A172 (cell line): ENCODE measurements at places on chromosomes 5 and 9.
A peak's percentile ranks its signal among the peaks of the same experiment; 100 is the strongest.

DNA sequence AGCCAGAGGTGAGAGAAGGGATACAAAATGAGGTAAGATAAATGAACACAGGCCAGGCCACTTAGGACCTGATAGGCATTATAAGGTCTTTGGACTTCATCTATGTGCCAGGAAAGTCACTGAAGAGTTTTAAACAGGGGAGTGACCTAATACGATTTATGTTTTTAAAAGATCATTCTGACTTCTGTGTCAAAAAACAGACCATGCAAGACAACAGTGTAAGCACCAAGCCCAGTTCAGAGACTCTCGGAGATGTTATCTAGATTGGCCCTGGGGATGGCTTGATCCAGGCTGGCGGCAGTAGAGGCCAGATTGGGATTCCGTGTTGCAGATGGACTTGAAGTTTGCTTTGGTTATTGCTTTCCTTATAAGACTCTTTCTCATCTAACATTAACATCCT is 43.0 kb upstream of the DPYSL3 start:
- no peak for DNase-seq

- DNase-seq = no peak
These were observed 23.9 kb downstream of the IRX1 start for GRCh38 chr5:3619579-3619978.

DNA sequence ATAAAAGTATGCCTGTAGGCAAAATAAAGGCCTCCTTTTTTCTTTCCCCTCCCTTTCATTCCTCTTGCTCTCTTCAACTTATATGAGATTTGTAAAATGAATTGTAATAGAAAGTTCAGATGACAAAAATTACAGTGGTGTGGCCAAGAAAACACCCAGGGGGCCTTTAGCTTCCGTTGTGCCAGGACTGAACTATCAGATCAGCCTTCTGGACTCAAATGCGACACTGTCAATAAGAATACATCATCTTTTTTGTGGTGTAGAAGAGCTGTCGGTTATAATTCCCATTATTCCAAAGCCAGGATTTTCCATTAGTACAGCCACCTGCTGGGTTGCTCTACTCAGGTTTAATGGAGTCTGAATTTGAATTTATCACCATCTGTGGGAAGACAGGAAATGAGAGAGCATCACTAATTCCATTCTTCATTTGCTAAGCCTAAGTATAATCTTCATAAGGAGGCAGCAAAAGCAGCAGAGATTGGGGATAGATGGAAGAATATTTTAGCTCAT is 443.4 kb downstream of the ANXA1 start:
- no peak for DNase-seq

DNA sequence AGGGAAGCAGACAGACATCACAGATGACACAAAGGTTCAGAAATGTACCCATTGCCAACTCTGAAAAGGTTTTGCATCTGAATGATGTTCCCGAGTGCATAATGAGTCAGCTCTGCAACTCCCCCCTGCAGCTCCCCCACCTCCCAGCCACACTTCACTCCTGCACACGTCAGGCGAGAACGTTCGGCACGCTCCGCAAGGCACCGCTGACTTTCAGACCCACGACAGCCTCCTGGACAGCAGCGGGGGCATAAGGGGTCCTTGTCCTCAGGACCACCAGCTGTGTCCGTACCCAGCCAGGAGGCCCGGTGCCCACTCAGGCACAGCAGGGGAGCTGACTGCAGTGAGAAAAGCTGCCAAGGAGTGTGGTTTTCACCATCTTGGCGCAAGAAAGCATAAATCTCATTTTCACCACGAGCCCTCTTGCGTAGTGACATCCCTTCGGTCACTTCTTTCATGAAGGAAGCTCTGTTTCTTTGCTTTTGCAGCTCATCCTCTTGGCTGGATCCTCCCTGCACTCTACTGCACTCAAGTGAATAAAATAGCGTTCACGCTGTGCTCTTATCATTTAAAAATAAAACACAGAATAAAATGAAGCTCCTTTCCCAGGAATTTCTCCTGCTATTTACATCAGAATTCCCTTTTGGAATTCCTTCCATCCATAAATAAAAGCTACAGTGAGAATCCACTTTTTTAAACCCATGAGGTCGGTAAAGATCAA is 9.9 kb downstream of the GFPT2 start:
- peak; percentile 79 for DNase-seq

DNA sequence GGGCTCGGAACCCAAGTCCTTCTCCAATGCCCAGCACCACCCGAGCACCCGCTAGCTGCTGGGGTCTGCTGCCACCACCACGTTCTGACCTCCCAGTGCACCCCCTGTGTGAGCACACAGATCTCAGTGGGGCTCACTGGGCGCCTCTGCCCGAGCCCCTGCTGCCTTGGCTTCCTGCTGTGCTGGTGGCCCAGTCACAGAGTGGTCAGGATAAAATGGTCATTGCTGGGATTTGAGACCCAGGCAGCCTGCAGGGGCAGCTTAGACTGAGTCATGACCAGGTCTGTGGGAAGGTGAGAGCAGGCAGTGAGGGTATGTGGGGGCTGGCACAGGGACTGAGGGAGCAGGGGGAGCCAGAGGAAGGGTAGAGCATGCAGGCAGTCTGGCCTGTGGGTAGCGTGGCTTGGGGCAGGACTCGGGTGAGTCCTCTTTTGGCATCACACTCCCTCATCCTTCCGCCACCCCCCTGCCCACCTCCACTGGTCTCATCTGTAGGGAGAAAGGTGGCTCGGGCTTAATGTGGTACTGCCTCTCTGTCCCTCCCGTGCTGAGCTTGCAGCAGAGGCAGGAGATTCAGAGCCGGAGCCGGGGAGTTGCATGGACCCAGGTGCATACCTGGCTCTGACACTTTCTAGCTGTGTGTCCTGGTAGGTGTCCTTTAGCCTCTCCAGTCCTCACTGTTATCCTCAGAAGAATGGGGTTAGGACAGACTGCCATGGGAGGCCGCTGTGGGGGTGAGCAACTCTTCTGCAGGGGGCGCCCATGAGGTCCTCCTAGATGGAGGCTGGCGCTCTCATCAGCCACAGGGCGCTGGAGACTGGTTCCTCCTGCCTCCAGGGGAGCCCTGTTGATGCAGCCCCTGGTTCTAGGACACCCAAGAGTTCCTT is 32.1 kb downstream of the USP20 start:
- no peak for DNase-seq
